ENCODE measurements at places on chromosomes 3 and 15.

- no peak overlapping the region for H3K4me3 ChIP-seq
- no peaks in the 10 kb centered on the region for H3K36me3 ChIP-seq
- H3K27ac ChIP-seq, result no peak overlapping the region
- no peak for DNase-seq
- H3K27me3 ChIP-seq, result no peaks in the 10 kb centered on the region
Observed at GRCh38 chr15:57057134-57057930, 138.9 kb downstream of the TCF12 start.

DNA sequence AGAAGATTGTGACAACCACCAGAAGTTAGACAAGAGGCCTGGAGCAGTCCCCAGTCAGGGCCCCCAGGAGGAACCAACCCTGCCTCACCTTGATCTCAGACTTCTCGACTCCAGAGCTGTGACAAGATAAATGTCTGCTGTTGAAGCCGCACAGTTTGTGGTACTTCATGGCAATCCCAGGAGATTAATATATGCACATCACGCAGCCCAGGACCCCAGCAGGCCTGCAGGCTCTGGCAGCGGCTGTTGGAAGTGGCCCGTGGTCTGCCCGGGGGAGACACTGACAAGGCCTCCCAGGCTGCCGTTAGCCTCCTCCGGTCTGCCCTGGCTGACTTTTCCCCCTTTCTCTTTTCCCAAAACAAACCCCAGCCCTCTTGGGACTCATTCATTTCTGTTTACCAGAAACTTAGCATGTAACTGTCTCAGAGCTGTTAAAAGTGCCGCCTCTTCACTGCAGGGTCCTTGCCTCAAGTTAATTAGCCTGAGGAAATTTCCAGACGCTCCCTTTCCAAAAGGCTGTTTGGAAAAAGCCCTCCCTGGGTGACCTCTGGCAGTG lies 183.5 kb upstream of the LYSMD4 start:
- DNase-seq, result no peak
- peak overlapping the region; percentile 46 for H3K27ac ChIP-seq
- H3K36me3 ChIP-seq, result no peaks in the 10 kb centered on the region
- H3K27me3 ChIP-seq, result peaks cover 22% of the 10 kb centered on the region

DNA sequence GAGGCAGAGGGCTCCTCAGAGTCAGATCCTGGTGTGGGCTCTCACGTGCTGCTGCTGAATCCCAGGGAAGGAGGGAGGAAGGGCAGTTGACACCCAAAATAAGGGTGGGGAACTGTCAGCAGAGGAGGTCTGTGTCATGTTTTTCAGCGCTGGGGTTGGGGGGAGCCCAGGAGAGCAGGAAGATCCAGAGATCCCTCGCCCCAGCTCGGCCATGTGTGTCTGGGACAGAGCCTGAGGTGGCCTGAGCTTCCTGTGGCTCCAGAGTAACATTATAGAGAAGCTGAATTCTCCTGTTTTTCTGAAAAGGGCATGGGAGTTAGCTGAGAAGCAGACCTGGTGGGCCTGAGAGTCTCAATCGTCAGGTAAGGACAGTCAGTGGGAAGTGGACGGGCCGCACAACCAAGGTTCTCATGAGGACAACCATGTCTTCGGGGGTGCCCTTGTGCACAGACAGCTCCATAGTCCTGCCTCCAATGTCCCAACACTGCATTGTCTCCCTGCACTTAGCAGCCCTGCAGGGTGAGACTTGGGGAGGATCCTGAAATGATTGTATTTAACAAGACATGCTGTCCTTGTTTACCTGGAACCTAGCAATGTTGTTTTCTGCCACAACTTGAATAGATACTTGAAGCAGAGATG lies 18.4 kb downstream of the UMPS start:
- H3K36me3 ChIP-seq, result peaks cover 10% of the 10 kb centered on the region
- no peaks in the 10 kb centered on the region for H3K4me1 ChIP-seq
- H3K27me3 ChIP-seq, result no peaks in the 10 kb centered on the region
- H3K27ac ChIP-seq, result no peak overlapping the region

GRCh38 chr3:48601622-48601994 lies 6.5 kb upstream of the COL7A1 start:
- no peak for DNase-seq
- H3K4me3 ChIP-seq, result no peak overlapping the region
- H3K27me3 ChIP-seq, result no peaks in the 10 kb centered on the region
- peaks cover 24% of the 10 kb centered on the region for H3K4me1 ChIP-seq
- H3K27ac ChIP-seq, result no peak overlapping the region

DNA sequence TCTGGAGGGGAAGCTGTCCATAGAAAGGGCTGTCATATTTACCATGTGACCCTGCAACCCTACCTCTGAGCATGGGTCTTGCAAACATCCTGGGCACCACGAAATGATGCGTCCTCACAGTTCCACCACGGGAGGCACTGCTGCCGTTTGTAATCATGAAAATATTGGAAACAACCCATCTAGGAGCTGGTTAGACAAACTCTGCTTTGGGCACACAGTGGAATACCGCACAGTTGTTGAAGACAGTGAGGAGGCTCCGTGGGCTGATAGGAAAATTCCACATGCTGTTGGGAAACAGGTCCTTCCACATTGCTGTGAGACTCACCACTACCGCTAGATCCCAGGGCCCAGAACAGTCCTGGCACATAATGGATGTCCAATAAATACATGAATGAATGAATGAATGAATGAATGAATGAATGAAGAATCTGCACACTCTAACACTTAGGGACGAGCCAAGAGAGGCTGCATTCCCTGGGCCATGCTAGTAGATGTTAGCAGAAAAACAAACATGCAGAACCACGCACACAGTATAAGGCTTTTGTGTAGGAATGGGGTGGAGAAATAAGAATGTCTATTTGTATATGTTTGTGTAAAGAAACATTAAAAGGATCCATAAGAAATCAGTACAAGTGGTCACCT lies 40.6 kb downstream of the TPRA1 start:
- H3K4me3 ChIP-seq, result peak overlapping the region; percentile 62
- DNase-seq, result no peak
- peaks cover 6% of the 10 kb centered on the region for H3K27me3 ChIP-seq
- H3K36me3 ChIP-seq, result no peaks in the 10 kb centered on the region
- H3K4me1 ChIP-seq, result peaks cover 13% of the 10 kb centered on the region
- H3K27ac ChIP-seq, result peak overlapping the region; percentile 1

- H3K27ac ChIP-seq, result no peak overlapping the region
- H3K27me3 ChIP-seq, result no peaks in the 10 kb centered on the region
- peaks cover 49% of the 10 kb centered on the region for H3K36me3 ChIP-seq
Observed at GRCh38 chr3:37148208-37148607, 26.2 kb downstream of the LRRFIP2 start.

DNA sequence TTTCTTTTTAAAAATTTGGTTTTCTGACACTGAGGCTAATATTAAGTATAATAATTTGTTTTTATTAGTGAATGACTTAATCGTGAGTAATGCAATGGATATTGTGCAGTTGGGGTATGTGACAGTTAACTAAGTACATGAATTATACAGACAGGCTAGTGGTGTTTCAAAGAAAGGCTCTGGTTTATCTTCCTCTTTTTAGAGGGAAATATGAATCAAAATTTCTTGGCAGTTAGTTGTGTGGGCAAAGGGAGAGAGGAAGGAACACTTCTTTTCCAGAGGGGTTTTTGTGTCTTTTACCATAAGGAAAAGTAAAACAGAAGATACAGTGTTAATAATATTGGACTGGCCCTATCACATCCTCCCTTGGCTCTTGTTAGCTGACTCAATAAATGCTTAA lies 2.7 kb downstream of the ZNF654 start:
- peaks cover 12% of the 10 kb centered on the region for H3K36me3 ChIP-seq
- no peak overlapping the region for H3K27ac ChIP-seq
- H3K27me3 ChIP-seq, result no peaks in the 10 kb centered on the region
- H3K4me3 ChIP-seq, result peak overlapping the region; percentile 52
- no peak for DNase-seq
- peaks cover 20% of the 10 kb centered on the region for H3K4me1 ChIP-seq

DNA sequence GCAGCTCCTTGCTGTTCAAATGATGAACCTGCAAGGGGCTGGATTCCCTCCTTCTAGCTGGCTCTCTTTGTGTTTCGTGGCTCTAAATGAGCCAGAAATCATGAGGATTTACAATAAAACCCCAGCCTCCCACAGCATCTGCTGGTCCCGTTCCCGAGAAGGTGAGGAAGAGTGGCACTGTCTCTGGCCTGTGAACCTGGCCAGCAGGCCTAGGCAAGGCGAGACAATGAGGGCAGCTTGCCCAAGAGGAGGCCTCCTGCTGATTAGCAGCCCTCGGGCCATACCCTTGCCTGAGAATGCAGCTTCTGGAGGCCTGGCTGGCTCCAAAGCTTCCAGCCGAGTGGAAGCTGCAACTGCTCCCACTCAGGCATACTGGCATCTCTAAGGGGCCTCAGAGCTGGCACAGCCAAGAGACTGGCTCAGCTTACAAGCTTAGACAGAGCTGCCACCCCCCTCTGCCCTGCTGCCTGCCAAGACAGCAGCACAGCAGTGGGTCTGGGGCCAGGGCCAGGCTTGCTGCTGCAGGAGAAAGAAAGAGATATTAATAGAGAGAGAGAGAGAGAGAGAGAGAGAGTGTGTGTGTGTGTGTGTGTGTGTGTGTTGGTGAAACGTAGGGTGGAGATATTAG lies 76.5 kb downstream of the HMG20A start:
- H3K4me3 ChIP-seq, result peak overlapping the region; percentile 73
- peaks cover 4% of the 10 kb centered on the region for H3K36me3 ChIP-seq
- peak overlapping the region; percentile 73 for H3K27ac ChIP-seq
- H3K27me3 ChIP-seq, result no peaks in the 10 kb centered on the region
- no peak for DNase-seq
- peaks cover 56% of the 10 kb centered on the region for H3K4me1 ChIP-seq

DNA sequence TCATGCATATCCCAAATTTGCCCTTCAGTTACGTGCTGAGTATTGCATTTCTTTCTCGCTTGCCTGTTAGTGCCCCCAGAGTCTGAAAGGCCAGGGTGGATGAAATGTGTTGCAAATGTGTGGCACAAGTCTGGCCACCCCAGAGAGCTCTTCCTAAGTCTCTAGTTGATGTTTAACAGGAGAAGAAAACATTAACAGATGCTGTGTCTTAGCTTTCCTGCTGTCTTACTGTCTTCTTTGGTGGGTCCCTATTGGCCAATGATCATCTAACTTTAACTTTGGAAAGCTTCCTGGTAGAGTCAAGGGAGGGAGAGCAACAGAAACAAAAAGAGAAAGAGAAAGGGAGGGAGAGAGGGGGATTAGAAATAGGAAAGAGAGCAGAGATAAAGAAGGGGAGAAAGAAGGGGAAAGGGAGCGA lies 76.7 kb upstream of the P3H2 start:
- H3K27me3 ChIP-seq, result no peaks in the 10 kb centered on the region
- peaks cover 15% of the 10 kb centered on the region for H3K4me1 ChIP-seq
- H3K36me3 ChIP-seq, result no peaks in the 10 kb centered on the region
- no peak overlapping the region for H3K27ac ChIP-seq

DNA sequence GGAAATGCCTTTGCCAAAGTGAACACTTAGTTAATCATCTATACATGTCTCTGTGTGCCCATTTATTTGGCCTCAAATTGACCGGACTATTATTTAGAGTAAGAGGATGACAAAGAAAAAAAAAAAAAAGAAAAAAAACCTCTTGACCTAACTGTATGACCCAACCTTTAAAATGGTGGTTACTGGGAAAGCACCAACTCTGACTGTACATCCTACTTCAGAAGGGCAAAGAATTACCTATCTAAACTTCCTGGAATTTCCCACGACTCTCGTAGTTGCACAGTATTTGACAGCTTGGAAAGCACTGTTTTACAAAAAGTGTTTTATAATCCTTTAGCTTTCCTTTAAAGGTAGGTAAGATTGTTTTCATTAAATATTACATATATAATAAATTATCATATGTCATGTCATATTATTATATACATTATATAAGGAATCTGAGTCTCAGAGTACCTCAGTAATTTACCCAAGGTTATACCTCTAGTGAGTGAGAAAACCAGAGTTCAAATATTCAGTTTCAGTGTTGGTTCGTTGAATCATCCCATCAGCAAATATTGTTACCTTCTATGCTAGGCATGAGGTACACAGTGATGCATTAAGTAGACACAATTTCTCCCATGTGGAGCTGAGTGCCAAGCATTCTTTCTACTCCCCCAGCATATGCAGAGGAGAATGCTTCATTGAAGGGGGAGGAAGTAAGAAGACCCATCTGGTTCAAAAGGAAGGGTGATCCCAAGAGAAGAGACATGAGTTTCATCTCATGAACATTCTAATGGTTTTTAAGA lies 5.0 kb downstream of the BCL2A1 start:
- H3K27me3 ChIP-seq, result peaks cover 3% of the 10 kb centered on the region
- H3K4me1 ChIP-seq, result no peaks in the 10 kb centered on the region
- H3K4me3 ChIP-seq, result no peak overlapping the region

GRCh38 chr15:48547286-48547685 lies 98.2 kb downstream of the FBN1 start:
- no peak for DNase-seq
- no peak overlapping the region for H3K27ac ChIP-seq
- no peaks in the 10 kb centered on the region for H3K36me3 ChIP-seq
- no peak overlapping the region for H3K4me3 ChIP-seq

DNA sequence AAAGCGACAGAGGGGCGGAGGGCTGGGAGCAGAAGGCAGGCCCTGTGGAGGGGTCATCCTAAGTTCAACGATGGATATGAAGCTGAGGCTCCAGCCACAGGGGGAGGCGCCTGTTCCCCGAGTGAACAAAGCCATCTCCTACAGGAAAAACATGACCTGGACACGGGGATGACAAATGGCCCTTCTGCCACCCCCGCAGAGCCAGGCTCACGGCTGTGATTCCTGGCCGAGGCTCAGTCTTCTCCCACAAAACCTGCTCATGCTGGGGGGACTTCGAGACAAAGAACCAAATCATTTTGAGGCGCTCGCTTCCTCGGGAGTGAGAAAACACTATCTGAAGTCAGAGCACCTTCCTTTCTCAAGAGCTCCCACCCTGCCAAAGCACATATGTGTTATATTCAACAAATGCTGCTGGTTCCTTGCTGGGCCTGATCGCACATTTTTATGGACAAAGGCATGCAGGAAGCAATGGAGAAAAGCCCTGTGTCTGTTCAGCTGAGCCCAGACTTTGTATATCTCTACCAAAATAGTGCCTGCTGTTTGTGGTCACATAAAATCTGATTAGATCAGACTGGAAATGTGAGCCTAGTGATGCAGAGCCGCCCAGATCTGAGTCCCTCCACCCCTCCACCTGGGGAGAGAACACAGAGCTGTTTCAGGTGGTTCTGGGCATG lies 5.6 kb downstream of the RBP1 start:
- peaks cover 24% of the 10 kb centered on the region for H3K36me3 ChIP-seq
- no peaks in the 10 kb centered on the region for H3K27me3 ChIP-seq
- peak; percentile 80 for DNase-seq
- peaks cover 85% of the 10 kb centered on the region for H3K4me1 ChIP-seq
- H3K27ac ChIP-seq, result peak overlapping the region; percentile 55

DNA sequence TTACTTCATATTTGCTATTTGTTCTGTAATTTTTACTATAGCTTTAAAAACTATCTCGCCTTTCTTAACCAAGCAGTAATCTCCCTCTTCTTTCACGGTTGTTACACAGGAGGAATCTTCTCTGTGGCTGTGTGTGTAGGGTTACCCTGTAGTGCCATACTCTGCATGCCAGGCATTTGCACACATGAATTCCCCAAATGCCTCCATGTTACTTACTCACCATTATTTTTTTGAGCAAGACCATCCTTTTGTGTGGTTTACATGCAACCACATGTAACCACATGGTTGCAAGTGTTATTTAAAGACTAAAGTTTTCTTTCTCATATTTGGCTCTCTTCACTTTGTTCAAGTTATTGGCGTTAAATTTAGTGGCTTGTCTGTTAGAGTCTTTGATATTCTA lies 45.5 kb downstream of the HPS3 start:
- no peak overlapping the region for H3K27ac ChIP-seq
- no peak for DNase-seq
- H3K4me3 ChIP-seq, result no peak overlapping the region
- H3K36me3 ChIP-seq, result peaks cover 26% of the 10 kb centered on the region
- no peaks in the 10 kb centered on the region for H3K27me3 ChIP-seq

Data from type B pancreatic cell (in vitro differentiated cells).